ENCODE measurements at places on chromosomes 16 and 17.

- no peaks in the 10 kb centered on the region for H3K36me3 ChIP-seq
- DNase-seq = no peak
- H3K27ac ChIP-seq = no peak overlapping the region
- no peaks in the 10 kb centered on the region for H3K27me3 ChIP-seq
- no peak overlapping the region for H3K4me3 ChIP-seq
These were observed 39.8 kb upstream of the KDM6B start for GRCh38 chr17:7794075-7794663.

GRCh38 chr17:8125947-8126490 lies 2.1 kb upstream of the HES7 start:
- no peaks in the 10 kb centered on the region for H3K27me3 ChIP-seq
- DNase-seq = no peak
- peak overlapping the region; percentile 22 for H3K27ac ChIP-seq
- peaks cover 55% of the 10 kb centered on the region for H3K4me1 ChIP-seq

- H3K27ac ChIP-seq = no peak overlapping the region
- H3K36me3 ChIP-seq = no peaks in the 10 kb centered on the region
- H3K27me3 ChIP-seq = no peaks in the 10 kb centered on the region
- no peak overlapping the region for H3K4me3 ChIP-seq
- DNase-seq = no peak
- H3K4me1 ChIP-seq = no peaks in the 10 kb centered on the region
These were observed 95.7 kb downstream of the STX8 start for GRCh38 chr17:9479964-9480363.

DNA sequence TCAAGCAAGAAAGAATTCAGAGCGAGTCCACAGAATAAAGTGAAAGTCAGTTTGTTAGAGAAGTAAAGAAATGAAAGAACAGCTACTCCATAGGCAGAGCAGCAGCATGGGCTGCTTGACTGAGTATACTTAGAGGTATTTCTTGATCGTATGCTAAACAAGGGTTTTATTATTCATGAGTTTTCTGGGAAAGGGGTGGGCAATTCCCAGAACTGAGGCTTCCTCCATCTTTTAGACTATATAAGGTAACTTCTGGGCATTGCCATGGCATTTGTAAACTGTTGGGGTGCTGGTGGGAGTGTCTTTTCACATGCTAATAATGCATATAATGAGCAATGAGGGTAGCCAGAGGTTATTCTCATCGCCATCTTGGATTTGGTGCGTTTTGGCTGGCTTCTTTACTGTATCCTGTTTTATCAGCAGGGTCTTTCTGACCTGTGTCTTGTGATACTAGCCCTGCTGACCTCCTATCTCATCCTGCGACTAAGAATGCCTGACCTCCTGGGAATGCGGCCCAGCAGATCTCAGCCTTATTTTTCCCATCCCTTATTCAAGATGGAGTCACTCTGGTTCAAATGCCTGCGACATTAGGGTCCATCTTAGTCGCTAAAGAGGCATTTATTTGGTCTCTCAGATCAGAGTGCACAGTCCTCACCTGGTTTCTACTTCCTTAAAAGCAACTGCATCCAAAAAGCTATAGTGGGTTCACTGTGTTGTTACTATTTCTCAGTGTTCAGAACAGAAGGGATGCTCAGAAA lies 100.6 kb upstream of the CACNG5 start:
- H3K36me3 ChIP-seq = peaks cover 42% of the 10 kb centered on the region
- no peaks in the 10 kb centered on the region for H3K27me3 ChIP-seq
- no peak for DNase-seq
- no peak overlapping the region for H3K4me3 ChIP-seq
- no peaks in the 10 kb centered on the region for H3K4me1 ChIP-seq

DNA sequence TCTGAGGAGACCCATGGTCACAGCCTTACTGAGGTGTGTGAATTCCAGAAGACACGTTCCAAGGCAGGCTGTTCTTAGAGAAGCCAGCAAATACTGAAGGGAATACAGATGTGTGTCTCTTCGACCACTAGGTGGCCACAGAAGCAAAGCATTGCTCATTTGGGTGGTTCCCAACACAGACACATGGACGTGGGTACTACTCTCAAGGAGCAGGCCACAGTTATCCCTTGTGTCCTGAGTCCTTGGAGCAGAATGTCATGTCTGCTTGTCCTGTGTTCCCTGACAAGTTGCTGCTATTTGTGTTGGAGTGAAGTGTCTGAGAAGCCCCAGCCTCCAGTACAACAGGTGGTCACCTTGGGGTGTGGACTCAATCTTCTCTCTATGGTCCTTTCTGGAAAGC lies 30.3 kb downstream of the HMOX2 start:
- peaks cover 47% of the 10 kb centered on the region for H3K36me3 ChIP-seq
- peak; percentile 51 for DNase-seq
- H3K4me1 ChIP-seq = peaks cover 51% of the 10 kb centered on the region
